ENCODE measurements at places on chromosomes 5 and 9.

- DNase-seq: no peak
Observed at GRCh38 chr9:7186175-7186574, 428.4 kb downstream of the KDM4C start.

DNA sequence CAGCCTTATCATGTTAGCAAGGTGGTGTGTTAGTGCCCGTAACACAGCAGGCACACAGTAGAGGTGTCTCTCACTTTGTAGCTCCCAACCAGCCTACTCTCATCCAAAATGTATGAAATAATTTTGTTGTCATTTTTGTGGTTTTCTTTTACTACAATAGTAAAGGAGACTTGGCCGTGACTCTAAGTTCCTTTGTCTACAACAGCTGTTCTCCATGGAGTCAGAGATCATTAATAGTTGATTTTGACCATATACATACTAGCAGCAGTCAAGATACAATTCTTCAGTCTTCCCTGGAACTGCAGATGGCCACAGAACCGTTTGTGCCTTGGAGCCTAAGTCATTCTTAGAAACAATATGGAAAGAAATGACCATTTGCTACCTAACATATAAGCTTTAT, 567.1 kb downstream of the TLR4 start:
- no peak for DNase-seq

DNA sequence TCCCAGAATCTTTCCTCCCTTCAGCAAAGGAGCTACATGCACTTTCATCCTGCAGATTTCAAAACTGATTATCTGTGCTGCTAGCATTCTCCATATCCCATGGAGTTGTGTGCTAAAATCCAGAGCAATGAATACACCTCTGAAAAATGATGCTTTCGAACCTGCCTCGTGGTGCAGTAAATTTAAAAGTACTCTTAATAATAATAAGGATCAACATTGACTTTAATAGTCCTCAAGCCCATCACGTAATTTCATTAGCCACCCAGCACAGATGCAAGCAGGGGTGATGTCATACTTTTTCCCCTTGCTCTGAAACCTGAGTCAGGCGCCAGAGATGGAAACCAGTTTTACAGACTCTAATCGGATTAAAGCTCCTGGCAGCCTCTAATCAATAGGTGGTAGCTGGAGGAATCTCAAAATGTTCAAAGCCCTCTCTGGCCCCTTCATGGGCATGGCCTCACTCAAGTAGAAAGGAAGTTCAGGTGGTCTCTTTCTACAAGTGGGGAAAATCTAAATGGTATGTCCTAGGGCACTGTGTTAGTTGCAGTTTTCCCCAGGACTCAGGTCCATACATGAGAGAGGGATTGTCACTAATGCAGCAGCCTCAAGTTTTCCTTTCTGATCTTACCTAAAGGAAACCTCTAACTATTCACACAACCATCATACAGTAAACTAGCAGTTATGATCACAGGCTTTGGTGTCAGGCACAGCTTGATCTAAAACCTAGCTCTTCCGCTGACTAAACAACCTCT, 221.6 kb upstream of the SLC30A5 start:
- no peak for DNase-seq

- no peak for DNase-seq
Observed at GRCh38 chr9:131856105-131856504, 116.2 kb upstream of the RAPGEF1 start.

GRCh38 chr5:88887342-88887741, 4.4 kb upstream of the MEF2C start:
- DNase-seq: no peak

DNA sequence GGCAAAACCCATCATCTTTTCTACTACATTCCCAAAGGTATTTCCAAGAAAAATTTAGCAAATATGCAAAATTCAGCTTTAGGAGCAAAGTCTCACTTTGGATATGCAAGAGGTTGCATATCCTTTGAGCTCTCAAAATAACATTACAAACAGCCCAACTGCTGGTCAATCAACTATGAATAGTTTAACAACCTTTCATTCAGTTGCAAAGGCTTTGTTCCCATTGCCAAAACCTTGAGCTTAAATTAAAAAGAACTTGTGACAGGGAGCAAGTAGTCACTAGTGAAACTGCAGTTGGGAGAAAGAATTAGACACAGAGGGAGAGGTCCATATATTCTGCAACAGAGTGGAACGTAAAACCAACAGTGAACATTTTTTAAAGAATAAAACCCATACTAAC, 8.8 kb downstream of the ZNF608 start:
- no peak for DNase-seq

GRCh38 chr5:178180141-178180863, 6.9 kb downstream of the GMCL2 start:
- DNase-seq: no peak

DNA sequence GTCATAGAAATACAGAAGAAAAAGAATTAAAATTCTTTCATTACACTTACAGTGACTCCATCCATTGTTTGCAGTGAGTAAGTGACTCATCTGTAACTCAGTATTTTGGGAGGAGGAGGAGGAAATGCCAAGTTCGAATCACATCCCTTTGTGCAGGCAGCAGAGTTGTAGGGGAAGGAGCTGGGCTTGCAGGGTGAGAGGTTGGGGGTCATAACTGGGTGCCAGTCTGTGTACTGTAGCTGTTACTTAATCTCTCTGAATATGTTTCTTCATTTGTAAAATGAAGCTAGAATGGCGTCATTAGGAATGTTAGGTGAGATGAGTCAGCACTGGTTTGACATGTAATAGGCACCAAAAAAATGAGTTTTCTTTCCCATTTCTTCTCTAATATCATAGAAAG, 235.7 kb upstream of the ADAMTSL1 start:
- DNase-seq: peak; percentile 86

GRCh38 chr9:70802206-70802605, 319.2 kb downstream of the TRPM3 start:
- DNase-seq: peak; percentile 53

DNA sequence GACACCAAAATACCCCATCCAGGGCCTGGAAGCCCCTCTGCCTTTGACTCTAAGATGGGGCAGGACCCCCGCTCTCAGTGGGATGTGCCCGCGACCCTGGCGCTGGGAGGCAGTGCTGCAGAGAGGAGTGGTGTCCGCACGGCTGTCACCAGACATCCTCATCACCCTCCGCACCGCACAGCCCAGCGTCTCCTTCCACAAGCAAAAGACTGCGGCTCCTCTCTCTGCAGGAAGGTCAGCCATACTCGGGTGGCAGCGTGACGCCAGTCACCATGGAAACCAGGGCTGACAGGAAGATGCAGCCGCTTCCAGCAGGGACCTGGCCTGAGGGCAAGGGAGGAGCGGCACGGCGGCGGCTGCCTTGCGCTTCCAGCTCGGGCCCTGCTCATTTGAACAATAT, 17.1 kb upstream of the SLC6A3 start:
- no peak for DNase-seq

DNA sequence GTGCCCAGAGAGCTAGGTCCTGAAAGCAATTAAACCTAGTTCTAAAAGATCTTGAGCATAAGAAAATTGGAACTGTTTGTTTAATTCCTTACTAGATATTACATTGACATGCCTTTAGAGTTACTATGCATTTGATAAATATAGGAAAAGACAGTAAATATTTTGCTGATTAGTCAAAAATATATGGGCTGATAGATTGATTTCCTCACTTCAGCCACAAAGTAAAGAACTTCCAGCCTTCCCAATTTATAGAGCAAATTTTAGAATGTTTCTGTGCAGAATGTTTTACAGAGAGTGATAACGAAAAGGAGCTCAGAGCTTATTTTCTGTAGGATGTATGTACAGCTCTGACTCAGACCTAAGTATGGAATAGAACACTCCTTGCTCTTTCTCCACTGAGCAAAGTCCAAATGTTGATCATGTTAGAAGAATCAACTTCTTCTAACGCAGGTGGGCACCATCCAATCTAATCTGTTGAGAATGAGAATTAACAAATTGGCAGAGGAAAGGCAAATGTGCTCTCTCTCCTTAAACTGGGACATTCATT, 72.9 kb upstream of the PAM start:
- no peak for DNase-seq

DNA sequence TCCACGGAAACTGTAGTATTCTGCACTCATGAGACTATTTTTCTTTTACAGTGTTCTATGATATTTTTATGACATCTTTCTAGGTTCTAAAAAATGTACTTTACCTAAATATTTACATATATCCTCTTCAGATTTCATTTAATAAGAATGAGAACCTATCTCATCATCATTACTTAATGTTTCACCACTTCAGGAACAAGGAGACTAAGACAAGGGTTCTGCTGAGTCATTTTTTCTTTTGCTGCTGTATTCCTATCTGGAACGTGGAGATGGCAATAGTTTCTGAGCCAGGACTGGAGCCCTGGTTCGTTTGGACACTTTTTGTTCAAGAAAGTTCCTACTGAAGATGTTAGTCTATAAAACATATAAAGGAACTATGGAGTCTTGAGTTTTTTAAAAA, 258.2 kb upstream of the MAP3K1 start:
- DNase-seq: no peak

GRCh38 chr9:31347082-31347617, 1037.3 kb upstream of the ACO1 start:
- DNase-seq: peak; percentile 23

DNA sequence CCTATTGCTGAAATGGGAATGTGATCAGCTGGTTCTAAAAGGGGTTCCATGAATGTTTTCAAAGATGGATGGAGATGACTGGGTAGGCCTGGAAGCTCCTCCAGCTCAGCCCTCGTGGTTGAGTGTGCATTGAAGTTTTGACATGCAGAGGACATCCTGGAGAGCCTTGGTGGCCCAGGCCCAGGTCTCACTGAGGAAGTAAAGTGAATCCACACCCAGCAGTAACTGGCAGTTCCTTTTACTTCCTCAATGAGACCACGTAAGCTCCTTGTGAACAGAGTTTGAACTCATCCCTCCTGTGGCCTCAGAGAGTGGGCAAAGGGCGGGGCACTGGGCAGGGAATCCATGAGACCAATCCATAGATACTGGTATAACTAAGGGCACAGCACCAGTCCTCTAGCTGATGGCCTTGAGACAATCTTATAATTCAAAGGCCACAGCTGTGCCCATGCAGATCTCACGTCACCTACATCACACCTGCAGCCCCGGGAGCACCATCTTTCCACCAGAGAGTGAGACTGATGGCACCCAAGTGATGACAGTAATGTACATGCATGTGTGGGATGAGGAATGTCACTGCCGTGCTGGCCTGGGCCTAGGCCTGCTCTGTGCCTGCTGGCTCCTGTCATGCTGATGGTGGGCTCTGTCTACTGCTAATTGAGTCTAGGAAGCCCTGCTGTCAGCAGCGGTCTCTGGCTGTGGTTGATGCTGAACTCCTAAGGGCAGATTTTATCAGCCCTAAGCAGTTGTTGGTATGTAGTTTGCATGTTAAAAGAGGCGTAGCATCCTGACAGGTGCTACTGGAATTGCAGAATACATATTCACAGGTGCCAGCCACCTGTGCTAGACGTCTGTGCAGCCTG, 257.8 kb downstream of the FSTL4 start:
- no peak for DNase-seq

Data from foreskin fibroblast (primary cell).